ENCODE measurements at places on chromosomes 16 and 17.

DNA sequence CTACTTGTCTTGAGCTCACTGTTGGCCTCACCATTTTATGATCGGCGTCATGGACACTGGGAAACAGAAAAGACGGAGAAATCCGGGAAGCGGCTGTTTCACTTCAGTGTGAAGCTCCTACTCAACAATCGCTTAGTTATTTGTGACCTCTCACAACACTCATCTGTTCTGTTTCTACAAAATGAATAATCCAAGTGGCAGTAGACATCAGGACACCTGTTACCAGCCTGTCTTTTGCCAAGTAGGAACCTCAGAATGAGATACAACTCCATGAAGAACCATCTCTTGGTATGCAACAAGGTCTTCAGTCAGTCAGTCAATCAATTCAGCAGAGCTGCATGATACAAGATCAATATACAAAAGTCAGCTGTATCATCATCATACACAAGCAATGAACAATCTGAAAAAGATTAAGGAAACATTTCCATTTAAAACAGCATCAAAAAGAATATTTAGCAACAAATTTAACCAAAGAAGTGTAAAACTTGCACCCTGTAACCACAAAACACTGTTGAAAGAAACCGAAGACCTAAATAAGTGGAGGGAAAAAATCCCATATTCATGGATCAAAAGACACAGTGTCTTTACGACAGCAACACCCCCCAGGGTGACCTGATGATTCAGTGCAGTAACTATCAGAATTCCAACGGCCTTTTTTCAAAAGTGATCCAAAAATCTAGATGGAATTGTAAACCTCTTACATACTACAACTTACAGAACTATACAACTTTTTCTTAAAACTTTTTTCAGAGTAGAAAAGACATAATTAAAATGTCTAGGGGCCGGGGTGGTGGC lies 63.4 kb downstream of the ANKRD11 start:
- DNase-seq = peak; percentile 35

- peak; percentile 8 for DNase-seq
Observed at GRCh38 chr17:67481808-67482207, 104.7 kb downstream of the PITPNC1 start.

DNA sequence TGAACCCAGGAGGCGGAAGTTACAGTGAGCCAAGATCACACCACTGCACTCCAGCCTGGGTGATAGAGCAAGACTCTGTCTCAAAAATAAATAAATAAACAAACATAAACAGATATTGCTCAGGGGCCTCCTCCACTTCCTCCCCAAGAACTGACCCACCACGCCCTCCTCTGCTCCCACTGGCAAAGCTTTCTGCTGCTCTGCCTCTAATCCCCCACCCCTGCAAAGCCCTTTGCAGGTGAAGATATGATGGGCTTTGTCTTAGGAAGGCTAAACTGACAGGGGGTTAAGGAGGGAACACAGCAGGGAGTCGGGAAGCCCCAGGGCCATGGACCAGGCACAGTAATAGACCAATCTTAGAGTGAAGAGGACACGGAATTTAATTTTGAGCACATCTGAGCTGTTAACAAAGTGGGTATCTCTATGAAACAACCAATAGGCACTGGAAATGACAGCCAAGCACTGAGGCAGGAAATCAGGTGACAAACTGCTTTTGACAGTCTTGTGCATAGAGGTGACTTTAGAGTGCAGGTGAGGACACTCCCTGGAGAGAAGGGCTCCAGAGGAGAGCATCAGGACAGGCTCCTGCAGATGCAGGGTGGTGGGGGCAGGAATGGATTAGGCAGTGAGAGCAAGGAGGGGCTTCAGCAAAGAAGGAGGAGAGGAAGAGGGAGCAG lies 6.4 kb upstream of the CD300LD start:
- DNase-seq = no peak

- no peak for DNase-seq
Observed at GRCh38 chr17:17816240-17816814, 20.5 kb downstream of the SREBF1 start.

DNA sequence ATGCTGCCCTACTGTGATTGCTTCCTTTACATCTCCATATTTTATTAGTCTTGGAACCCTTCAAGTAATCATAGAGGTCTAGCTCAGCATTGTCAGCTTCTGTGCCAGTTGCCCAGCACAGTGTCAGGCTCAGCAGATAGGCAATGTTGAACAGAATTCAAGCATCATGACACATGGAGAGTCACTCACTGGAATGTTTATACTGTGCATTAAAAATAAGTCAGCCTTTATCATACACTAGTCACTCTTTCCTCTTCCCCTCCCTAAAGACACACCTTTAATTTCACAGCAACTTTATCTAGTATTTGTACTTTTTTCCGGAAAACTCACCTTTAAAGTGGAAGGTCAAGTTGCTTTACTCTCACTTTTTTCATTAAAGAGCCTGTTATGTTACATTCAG lies 253.8 kb upstream of the CDH11 start:
- peak; percentile 33 for DNase-seq

GRCh38 chr17:83150369-83151055 lies 71.1 kb downstream of the METRNL start:
- DNase-seq = no peak

DNA sequence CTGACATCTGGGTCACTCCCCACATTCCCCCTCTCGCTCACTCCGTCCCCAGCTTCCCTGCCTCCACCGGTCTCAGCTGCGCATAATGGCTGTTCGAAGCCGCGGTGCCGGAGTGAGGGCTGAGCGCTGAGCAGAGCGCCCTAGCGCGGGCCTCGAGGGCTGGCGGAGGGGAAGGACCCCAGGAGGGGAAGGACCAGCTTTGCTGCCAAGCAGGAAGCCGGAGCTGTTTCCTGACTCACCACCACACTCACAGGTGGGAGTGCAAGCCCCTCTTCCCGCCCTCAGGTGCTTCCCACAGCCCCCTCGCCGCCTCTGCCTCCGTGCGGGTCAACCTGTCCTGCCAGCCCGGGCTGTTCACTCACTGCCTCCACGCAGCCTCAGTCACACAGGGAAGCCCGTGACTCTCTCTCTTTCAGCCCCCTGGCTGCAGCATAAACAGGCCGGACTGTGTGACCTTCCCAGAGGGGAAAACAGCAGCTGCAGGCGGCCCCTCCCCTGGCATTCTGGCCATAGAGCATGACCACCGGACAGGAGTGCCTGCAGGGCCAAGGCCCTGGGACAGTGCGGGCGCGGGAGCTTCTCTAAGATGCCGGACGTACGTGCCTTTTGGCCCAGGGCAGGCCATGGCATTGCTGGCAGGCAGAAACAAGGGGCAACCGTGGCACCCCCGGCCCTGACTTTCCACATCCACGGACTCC lies 23.7 kb downstream of the SLC43A2 start:
- no peak for DNase-seq

DNA sequence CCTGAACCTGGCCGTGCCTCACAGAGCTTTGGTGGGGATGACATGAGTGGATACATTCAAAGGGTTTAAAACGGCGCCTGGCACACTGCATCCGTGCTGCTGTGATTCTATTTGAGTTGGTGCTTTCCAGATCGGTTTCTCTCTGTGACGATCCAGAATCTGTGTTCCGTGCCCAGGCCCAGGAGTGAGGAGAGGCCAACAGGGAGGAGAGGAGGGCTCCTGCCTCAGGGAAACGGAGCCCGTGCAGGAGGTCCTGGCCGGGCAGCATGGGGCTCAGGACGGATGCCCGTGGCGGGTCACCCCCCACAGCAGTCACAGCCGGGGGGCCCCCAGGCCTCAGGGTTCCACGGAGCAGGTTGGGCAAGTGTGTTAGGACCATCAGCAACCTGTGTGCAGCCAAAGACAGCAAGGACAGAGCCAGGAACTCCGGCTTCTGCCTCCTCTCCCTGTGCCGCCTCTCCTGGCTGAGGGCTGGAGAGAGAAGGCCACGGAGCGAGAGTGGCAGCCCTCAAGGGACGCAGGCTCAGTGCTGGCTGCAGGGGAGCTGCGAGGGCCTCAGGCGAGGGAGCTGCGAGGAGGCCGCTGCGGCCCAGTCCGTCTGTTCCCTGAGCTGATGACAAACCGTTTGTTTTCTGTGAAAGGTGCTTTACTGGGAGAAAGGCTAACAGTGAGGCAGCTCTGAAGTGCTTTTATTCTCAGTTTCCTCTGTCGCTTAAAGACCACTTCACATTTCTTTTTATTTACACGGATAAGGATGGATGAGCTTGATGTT lies 99.3 kb downstream of the METRNL start:
- no peak for DNase-seq

DNA sequence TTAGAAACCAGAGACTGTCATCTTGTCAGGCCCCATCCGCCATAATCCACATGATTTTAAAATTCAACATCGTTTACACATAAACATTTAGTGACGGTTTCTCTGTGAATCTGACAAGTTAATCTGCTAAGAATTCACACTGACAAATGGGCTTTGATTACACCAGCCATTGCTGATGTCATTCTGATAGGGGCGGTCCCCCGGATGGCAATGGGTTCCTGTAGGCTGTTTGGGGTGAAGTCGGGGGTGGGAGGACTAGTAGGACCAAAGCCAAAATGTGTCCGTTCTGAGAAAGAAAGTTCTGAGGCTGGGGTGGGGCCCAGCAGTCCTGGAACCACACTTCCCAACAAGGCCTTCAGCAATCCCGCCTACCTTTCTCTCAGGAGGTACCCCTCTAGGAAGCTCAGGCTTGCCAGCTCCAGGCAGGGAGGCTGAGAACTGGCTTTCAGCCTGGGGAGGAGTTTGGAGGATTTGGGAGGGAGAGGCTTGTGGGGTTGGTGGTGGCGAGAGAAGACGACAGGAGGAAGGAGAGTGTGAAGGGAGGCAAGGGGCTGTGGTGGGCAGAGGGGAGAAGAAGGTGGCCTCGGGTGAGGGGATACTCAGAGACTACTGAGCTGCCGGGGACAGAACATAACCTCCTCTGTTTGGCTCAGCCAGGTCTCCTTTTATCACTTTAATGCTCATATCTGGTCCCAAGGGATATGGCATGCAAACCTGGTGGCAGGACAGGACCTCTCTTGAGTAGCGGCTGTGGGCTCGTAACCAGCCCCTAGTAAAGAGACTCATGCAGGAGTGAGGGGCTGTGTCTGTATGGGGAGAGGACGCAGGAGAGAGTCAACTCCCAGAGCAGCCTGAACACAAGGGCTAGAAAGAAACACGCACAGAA lies 8.6 kb downstream of the HIC1 start:
- no peak for DNase-seq

DNA sequence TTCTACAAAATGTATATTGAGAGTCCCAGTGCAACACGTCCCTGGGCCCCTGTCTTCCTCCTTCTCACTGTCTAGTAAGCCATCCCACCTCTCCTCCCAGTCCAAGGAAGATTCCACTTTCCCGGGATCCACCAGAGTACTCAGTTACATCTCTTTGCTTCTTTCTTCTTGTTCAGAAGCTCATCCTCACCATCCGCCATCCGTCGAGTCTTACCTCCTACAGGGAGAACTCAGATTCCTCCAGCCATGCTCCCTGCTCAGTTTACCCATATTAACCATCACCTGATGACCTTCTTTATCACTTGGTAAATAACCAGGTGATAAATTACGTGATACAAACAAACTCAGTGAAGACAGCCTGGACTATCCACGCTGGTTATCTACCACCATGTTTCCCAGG lies 57.1 kb downstream of the CYTH1 start:
- no peak for DNase-seq

GRCh38 chr17:75386430-75386829 lies 19.0 kb downstream of the GRB2 start:
- no peak for DNase-seq

GRCh38 chr16:55101026-55101425 lies 170.4 kb downstream of the IRX5 start:
- DNase-seq = no peak

- DNase-seq = no peak
Observed at GRCh38 chr17:5437721-5438317, 1.1 kb downstream of the C1QBP start.

GRCh38 chr17:42413464-42414040 lies 9.5 kb downstream of the CAVIN1 start:
- no peak for DNase-seq

GRCh38 chr16:24208710-24209109 lies 47.4 kb upstream of the CACNG3 start:
- no peak for DNase-seq

DNA sequence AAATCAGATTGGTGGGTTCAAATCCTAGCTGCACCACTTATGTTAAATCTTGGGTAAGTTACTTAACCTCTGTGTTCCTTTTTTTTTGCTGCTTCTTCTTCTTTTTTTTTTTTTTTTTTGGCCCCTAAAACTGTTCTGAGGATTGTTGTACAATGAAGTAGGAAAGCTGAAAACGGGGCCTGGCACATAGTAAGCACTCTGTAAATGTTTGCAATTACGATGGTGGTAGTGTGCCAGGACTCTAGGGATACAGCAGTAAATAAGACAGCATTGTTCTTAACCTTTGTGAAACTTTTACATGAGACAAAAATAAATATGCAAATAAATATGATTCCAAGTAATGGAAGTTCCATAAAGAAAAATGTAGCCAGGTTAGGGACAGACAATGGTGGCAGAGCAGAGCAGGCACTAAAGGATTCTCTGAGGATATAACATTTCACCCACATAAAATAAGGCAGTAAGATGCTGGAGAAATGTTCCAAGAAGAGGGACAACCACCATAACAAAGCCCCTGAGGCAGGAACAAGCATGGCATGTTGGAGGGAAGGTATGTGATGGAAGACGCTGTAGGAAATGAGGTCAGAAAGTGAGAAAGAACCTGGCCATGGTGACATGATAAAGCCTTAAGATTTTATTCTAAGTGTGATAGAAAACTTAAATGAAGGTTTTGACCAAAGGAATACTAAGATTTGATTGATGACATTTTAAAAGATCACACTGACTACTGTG lies 127.3 kb downstream of the NLK start:
- DNase-seq = no peak

GRCh38 chr16:87966685-87967185 lies 15.5 kb downstream of the BANP start:
- DNase-seq = peak; percentile 22

DNA sequence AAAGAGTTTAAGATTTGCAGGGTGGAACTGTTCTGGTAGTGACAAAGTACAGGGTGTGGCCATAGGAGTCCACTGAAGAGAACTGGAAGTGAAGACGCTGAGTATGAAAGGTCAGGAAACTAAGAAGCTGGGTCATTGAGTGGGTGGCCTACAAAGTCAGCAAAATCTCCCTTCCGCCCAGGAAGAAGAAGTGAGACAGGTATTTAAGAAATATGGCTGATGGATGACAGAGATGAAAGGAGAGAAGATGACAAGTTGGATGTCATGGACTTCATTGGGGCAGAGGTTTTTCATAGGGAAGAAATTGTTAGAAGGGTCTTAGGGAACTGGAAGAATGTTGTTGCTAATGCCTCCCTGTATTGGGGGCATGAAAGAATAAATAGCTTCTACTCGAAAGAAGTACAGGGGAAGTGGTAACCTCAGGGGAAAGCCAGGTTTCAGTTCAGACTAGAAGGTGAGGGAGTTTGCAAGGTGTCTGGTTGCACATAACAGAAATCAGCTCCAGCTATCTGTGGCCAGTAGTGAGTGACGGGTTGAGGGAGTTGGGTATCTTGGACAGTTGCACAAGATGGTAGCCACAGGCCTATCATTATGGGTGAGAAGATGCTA lies 33.6 kb upstream of the MED13 start:
- DNase-seq = no peak

DNA sequence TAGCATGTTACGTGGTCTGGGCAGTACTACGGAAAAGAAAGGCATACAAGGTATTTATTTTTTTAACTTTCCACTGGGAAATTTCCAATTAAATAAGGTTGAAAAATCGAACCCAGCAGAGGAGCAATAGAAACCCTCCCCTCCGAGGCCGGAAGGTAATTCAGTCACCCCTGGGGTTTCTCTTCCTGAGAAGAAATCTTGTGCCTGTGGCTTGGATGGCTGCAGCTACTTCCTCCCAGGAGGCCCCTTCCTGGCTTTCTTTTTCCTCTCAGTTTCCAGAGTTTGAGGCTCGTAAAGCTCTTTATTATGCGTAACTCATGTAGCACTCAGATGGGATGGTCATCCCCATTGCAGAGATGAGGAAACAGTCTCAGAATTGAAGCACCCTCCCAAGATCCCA lies 140.3 kb downstream of the ASIC2 start:
- no peak for DNase-seq

Measured in AG08395 (cell line).